NCI-H146 (cell line): ENCODE measurements at places on chromosomes 11 and 22.

DNA sequence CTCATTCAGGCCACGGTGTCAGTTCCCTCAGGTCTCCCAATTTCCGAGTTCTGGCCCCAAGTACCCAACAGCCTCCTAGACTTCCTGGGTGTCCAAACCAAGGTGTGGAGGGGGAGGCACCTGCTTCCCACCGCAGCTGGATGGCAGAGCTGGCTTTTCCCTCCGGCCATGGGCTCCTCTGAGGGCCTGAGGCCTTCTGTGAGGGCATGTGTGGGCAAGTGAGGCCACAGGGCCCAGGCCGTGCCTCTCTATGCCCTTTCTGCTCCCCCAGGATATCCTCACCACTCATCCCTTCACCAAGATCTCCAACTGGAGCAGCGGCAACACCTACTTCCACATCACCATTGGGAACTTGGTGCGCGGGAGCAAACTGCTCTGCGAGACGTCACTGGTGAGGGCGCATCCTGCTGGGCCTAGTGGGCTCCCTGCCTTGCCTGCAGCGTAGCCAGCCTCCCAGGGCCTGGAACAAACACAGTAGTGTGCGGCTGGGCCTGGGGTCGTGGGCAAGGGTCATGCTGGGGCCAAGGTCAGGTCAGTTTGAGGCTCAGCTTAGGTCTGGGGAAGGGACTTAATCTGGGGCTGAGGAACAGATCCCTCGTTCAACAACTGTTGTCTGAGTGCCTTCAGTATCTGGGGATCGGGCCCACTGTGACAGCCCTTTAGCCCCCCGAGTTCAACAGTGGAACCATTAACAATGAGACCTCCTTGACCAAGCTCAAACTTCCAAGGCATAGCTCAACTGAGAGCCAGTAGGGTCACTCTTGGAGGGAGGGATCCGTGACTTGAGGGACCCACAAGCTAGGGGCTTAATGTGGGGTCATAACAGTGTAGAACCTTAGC lies 85.8 kb downstream of the MYO7A start:
- DNase-seq, result no peak

DNA sequence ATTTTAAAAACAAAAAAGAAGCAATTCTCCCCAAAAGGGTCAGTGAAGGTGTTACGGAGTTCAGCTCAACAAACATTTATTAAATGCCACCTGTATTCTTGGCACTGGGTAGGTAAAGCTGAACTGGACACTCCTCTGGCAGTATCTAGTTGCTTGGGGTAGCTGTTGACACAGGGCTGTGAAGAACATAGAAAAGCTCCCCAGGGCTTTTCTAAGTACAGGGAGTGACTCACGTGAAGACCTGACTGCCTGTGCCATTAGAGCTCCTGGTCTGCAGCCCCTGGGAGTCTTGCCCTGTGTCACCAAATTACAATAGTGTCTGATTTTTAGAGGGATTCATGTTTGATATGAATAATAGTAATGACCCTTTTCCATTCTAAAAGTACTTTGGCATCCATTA lies 43.6 kb downstream of the COA4 start:
- DNase-seq, result peak; percentile 25

DNA sequence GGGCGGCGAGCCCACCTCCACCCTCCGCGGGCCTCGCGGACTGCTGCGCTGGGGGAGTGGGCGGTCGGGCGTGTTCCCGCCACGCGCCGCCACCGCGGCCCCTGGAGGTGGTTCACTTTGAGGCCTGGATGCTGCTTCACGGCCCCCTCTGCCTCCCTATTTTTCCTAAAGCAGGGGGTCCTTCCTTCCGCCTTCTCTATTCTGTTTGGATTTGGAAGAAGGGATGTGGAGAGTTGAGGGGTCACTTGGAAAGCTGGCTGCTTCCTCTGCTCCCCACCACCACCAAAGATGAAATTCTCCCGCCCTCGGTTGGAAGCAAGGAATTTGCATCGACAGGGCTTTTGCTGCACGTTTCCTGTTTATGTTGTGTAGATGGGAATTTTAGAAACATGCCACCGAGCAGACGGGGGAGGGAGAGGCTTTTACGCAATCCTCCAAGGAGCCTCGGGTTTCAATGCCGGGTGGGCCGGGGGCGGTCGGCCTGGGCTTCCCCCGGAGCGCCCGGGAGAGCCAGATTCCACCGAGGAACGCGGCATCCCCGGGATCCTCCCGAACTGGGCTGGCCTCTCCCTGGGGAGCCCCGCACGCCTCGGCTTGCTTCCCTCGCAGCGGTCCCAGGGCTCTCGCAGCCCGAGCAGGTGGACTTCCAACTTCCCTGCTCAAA lies 403 bp upstream of the SBF2 start:
- peak; percentile 61 for DNase-seq

DNA sequence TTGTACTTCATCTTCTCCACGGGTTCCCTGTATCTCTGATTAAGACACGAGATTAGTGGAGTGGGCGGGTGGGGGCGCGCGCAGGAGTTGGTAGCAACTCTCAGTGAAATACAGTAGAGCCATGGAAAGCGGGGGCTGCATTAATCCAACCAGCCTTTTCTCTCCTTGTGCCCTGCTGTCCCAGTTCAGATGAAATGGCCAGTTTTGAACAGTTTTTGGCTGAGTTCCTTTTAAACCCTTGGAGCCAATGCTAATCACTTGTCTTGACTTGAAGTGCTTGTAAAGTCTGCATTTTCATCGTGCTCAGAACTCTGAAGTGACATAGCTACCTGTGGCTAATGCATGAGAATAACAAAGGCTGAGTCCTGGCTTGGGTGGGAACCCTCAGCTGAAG lies 734 bp upstream of the TMEM123 start:
- peak; percentile 52 for DNase-seq

- DNase-seq, result peak; percentile 66
These were observed 4.9 kb downstream of the LTO1 start for GRCh38 chr11:69670158-69670845.

DNA sequence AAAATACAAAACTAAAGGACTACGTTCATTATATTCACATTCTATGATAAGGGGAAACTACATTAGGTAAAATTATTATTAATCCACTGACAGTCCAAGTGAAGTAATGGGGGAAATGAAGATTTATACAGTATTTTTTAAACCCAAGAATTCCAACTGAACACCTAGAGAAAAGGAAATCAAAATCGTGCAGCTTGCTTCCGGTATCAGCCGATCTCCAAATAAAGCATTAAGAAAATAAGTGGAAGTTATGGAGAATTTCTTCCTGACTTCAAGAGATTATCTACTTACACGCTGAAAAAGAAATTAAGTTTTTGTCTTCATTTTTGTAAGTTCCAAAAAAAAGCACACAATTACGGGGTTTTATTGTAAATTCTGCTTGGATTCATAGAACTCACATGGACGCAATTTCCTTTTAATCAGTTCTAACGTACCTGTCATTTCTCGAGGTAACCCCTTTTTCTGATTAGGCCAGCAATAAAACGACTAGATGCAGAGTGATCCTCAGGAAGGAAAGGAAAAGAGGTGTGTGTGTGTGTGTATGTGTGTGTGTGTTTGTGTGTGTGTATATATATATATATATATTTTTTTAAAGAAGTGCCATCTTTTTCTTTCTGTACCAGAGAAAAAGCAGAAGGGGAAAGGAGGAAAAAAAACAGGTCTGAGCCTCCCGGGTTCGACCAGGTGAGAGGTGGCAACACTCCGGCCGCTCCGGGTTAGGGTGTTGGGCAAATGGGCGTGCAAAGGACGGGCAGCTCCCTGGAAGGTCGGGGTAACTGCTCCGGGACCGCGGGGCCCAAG lies 1.1 kb downstream of the ZBTB44 start:
- DNase-seq, result peak; percentile 23

DNA sequence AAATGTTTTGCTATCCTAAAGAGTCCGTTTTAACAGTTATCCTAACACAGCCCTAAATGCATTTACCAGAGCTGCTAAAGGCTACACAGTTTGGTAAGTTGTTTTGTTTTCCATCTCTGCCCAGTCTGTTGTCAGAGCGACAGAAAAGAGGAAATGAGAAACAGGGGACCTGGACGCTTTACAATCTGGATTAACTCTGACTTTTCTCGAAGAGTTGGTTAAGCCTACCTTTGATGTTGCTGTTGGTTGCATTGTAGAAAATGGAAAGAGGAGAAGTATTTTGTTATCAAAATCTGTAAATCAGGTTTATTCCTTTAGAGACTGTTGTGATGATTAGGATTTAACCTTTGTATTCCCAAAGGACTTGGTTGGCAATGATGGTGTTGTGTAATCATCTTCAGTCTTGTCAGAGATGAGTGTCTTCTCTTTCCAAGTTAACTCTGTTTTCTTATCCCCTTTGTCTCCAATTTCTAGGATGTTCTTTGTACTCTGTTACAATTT lies 481 bp downstream of the ANGPTL5 start:
- no peak for DNase-seq

DNA sequence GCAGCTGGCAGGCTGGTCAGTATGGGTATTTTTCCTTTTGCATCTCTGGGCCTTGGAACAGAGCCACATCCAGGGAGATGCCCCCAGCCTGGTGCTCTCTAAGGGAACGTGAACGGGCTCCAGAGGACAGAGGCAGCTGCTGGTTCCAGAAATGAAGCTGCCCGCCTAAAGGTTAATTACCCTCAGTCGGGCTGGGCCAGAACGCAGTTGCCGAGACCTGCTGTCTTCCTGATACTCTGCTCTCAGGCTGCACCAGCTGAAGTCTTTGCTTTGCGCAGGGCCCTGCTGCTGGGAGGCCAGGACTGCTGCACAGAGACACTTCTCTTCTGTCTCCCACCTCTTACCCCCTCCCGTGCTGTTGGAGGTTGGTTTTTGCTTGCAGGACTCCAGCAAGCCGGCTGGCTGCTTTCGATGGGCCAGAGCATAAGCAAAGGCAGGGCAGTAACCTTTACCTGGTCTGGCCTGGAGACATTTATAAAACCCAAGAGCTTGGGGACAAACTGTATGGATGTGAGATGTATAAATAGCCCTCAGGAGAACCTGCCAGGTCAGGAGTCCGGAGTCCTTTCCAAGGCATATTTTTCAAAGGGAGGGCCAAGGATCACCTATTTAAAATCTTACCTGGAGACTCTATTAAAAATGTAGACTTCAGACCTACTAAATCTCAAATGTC lies 197.1 kb downstream of the GRIK4 start:
- DNase-seq, result no peak

- DNase-seq, result no peak
These were observed 13.0 kb upstream of the MYEOV start for GRCh38 chr11:69280994-69281393.

DNA sequence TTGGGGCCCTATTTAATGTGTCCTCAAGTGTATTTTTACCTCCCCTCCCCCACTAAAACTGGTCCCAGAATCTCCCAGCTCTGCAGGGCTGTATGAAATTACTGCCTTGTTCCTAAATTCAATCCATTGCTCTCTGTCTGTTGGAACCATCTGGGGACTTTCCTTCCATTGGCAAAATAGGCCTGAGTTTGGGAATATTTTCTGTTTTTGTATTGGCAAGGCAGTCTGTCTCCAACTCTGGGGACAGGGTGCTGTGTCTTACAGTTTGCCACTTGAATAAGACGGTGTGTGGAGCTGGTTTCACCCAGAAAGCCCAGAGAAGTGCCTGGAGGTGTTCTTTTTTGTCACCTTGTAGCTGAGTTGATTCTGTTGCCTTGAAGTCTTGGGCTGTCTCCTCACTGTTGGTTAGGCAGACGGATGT lies 1.3 kb downstream of the PACS1 start:
- no peak for DNase-seq

DNA sequence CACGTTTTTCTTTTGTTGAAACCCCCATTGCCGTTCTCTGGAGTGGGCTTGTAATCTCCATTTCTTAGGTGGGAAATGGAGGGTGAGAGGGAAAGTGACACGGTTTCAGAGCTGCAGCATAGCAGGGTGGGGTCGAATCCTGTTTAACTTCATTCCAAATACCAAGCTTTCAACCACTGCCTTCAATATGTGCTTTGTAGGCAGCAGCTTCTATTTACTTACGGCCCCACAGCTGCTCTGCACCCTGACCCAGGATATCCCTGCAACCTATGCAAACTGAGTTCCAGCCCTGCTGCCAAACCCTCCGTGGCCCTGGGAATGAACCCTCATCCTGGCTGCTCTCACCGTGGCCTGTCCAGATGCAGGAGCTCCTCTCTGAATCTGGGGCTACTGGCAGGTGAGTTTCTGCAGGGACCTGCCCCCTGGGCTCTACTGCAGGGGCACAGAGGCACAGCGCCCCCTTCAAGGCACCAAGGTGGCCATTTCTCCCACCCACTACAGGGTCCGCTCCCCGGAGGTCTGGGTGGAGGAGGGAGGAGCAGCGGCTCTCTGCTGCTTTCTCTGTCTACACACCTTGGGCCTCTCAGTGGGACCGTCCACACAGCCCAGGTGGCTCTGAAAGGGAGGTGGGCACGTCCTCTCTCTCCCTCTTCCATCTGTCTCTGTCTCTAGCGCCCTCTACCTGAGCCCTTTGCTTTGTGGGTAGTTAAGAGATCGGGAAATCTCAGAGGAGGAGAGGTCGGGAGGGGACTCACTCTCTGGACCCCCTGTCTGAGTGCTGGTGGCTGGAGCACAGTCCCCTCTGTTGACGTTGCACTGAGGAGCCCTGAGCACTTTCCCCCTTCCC lies 279.1 kb downstream of the BRD1 start:
- DNase-seq, result no peak

DNA sequence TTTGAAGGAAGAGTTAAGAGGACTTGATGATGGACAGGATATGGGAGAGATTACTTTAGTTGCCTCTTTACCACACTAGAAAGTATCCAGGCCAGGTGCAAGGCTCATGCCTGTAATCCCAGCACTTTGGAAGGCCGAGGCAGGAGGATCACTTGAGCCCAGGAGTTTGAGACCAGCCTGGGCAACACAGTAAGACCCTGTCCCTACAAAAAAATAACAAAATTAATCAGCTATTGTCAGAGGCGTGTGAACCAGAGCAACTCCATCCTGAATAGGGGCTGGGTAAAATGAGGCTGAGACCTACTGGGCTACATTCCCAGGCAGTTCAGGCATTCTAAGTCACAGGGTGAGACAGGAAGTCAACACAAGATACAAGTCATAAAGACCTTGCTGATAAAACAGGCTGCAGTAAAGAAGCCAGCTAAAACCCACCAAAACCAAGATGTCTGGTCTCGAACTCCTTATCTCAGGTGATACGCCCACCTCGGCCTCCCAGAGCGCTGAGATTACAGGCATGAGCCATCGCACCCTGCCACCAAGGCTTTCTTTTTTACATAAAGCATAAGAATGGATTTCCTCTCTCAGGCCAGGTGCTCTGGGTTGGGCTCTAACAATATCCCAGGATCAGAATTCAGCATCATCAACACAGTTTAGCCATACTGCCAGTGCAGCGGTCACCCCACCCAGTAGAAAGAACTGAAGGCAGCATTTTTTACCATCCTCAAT lies 17.8 kb downstream of the PI4KA start:
- DNase-seq, result no peak

DNA sequence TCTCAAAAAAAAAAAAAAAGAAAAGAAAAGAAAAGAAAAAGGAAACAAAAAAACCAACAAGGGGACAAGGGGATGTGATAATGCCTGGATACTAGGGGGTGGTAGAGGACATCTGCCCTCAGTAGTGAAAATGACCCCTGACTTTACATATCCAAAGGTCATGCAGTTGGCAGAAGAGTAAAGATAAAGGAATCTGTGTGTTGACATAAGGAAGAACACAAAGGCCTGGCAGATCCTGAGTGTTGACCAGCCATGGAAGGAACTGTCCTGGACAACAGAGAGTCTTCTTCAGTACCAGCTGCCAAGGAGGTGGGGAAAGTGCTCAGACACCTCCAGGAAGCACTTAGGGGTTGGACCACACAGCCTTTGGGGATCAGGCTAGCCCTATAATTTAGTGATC lies 12.6 kb downstream of the SLC43A1 start:
- DNase-seq, result peak; percentile 59

GRCh38 chr22:37480387-37481346 lies 5.5 kb downstream of the MFNG start:
- DNase-seq, result no peak
